RPMI7951 (cell line): ENCODE measurements at places on chromosomes 2 and 18. TPM values are rescaled to one million over a fixed set of nuclear protein-coding genes. Genes with fewer than 3 reads are reported as not detected.

ABCG5 gene
- total RNA-seq: not detected in 2 replicates

GPR35 gene
- 0.10 and 0.12 TPM in 2 replicates for total RNA-seq

PROKR1 gene
- total RNA-seq: not detected in 2 replicates

COBLL1 gene
- 0.39 and 0.96 TPM in 2 replicates for total RNA-seq

AGXT gene
- total RNA-seq: 0.10 and 0.24 TPM in 2 replicates

FABP1 gene
- not detected in 2 replicates for total RNA-seq

ARID5A gene
- total RNA-seq: 9.0 and 12.6 TPM in 2 replicates

E2F6 gene
- 19.1 and 22.0 TPM in 2 replicates for total RNA-seq

LYG2 gene
- total RNA-seq: not detected in 2 replicates

GBX2 gene
- 0.24 TPM in 1 of 2 replicates, not detected in the other for total RNA-seq

SEH1L gene
- 22.0 and 27.8 TPM in 2 replicates for total RNA-seq

HES6 gene
- 8.3 and 22.7 TPM in 2 replicates for total RNA-seq

HSBP1L1 gene
- total RNA-seq: 1.6 and 5.0 TPM in 2 replicates

CRACDL gene
- not detected in 2 replicates for total RNA-seq

FZD7 gene
- 29.4 and 32.4 TPM in 2 replicates for total RNA-seq

FHOD3 gene
- total RNA-seq: 13.7 and 15.1 TPM in 2 replicates

EMILIN2 gene
- total RNA-seq: 5.4 and 8.1 TPM in 2 replicates

NLRC4 gene
- not detected in 2 replicates for total RNA-seq
